Stimulated activated CD8-positive, alpha-beta memory T cell treated with anti-CD3 and anti-CD28 coated beads, Interleukin-7, amount 100 ng/mL, for 1 hour (primary cell): ENCODE measurements at places on chromosomes 5 and 9.

GRCh38 chr5:1405121-1405520, 40.1 kb downstream of the SLC6A3 start:
- DNase-seq: no peak

DNA sequence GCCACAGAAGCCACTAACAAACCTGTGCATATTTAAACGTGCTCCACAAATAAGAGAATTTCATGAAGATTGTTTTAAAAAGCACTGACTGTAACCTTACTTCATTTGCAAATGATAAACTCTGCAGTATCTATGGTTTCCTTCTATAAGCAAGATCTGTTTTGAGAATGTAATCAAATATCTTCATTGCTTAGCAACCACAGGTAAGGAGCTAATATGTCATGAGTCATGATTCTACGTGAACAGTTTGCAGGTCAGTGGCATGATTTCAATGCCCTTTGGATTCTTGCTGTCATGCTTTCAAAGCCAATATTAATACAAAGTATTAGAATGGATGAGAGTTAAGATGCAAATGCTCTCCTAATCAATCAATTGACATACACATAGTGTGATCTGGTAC, 325.0 kb downstream of the EDIL3 start:
- DNase-seq: no peak

GRCh38 chr5:67363963-67364362, 167.4 kb upstream of the CD180 start:
- DNase-seq: no peak

DNA sequence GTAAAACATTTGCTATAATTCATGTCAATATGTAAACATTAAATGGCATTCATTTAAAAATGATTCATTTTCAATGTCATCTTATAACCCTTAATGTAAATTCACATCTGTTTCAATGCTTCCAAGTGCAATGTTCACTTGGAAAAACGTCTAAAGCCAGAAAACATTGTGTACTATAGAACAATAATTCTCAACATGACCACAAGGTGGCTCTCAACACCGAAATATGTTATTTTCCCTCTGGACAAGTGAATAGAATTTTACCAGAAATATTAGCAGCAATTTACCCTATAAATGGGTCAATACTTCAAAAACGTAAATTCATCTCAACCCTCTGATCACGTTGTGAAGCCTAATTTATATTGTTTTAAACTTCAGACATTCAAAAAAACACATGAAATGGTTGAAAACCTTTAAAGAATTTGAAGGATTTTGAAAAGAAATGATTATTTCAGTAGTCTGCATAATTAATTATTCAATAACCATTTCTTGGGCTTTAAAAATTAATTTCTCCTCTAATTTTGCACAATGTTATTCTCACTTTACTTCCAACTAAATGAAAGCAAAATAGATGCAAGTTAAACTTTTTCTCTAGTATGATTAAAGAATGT, 11.0 kb downstream of the CDH10 start:
- no peak for DNase-seq

GRCh38 chr9:107737987-107738743, 248.6 kb upstream of the KLF4 start:
- DNase-seq: no peak

GRCh38 chr9:110087605-110088004, 120.4 kb downstream of the C9orf152 start:
- no peak for DNase-seq

DNA sequence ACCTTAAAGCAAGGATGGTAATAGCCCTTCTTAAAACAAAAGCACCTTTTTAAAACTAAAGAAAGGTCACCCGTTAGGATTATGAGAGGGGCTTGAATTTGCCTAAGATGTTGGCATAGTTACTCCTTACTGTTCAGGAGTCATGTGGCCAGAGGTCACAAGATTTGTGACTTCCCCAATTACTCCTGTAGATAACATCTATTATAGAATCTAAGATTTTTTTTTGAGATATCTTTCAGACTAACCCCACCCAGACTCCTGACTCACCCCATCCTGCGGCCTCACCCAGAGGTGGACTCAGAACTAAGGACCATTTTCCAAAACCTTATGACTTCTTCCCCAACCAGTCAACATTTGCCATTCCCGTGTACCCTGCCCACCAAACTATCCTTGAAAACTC, 2.4 kb downstream of the CD180 start:
- no peak for DNase-seq

- no peak for DNase-seq
Measured at GRCh38 chr5:147223948-147224791, 10.7 kb upstream of the STK32A start.

DNA sequence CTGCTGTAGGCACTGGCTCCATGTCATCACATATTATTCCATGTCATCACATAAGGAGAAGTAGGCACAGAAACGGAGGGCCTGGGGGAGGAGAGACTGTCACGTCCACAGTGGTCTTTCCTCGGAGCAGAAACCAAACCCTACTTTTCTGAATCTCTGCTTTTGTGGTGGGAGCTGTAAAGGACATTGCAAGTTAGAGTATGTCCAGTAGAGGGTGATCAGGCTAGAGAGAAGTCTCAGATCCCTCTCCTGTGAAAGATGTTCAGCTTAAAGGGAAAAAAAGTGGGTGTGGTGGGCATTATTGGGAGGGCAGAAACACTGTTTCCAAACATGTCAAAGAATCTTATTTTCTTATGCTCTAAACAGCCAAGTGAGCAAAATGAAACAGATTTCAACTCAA, 19.4 kb upstream of the FBP2 start:
- DNase-seq: no peak

DNA sequence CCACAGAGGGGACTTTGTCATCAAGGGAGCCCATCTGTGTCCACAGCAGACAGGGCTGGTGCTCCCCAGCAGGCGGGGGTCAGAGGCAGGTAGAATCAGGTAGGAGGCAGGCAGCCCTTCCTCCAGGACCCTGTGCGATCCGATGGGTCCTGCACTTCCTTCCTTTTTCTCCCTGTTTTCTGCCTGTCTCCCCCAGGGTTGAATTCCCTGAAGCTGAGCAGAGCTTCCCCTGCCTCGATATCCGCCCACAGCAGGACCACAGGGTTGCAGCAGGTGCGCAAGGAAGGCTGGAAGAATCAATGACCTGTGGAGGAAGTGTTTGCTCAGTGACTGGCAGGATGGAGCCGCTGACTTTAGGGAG, 69.2 kb downstream of the MRPL36 start:
- no peak for DNase-seq

- no peak for DNase-seq
Measured at GRCh38 chr5:126801992-126802294, 25.0 kb downstream of the LMNB1 start.

GRCh38 chr5:160547061-160547460, 125.4 kb downstream of the PTTG1 start:
- no peak for DNase-seq

- no peak for DNase-seq
Measured at GRCh38 chr5:179620293-179620692, 3.2 kb downstream of the HNRNPH1 start.

- no peak for DNase-seq
Measured at GRCh38 chr9:880725-881124, 39.2 kb downstream of the DMRT1 start.

DNA sequence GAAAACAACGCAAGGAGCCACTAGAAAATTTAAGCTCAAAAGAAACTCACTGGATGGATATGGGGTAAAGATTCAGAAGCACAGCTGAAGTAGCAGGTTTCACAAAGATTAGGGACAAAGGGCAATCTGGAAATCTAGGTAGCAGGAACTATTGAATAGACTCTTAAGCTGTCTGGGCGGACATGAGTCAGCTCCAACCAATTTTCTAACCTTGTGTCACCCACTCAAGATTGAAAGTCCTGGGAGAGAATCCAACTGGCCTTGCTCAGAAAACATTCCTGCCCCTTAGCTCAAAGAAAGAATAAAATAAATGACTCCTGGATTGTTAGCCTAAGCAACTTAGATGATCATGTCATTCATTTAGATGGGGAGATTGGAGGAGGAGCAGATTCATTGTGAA, 69.2 kb downstream of the STK32A start:
- no peak for DNase-seq

GRCh38 chr9:4117835-4118610, 181.8 kb downstream of the GLIS3 start:
- DNase-seq: no peak

DNA sequence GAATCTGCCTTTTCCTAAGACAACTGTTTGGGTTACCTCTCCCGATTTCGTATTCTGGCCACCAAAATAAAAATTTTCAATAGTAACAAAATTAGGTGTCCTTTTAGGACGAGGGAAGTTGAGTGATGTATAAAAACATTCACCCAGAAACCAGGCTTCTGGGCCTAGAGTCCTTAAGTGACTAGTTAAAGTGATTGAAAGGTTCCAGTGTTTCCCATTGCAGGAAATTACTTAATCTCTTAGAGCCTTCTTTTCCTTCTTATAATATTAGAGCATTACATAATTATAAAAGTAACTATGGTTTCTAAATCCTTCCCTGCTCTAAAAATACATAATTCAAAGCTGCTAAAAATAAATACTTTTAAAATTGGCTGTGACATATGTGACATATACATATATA, 7.3 kb downstream of the MCIDAS start:
- no peak for DNase-seq

- no peak for DNase-seq
Measured at GRCh38 chr5:172769616-172770373, 1.2 kb downstream of the DUSP1 start.

DNA sequence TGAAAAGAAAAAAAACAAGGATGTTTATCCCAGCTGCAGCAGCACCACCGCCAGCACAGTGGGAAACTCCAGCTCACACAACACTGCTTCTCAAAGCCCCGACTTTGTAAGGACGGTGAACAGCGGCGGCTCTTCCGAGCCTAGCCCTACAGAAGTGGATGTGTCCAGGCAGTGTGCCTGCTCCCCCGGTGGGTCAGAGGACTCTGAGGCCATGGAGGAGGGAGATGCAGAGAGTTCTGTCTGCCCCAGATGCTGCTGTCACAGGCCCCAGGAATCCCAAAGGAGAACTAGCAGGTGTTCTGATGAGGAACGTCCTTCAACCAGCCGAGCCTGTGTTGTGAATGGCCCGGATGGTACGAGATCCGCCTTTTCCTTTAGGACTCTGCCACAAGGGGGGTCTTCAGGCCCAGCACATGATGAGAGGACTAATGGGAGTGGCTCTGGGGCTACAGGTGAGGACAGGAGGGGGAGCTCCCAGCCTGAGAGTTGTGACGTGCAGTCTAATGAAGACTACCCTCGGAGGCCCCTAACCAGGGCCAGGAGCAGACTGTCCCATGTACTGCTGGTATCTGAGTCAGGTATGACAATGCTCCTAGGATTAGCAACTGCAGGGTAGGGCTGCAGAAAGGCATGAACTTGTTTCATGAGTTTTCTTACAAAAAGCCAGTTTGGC, 43.7 kb downstream of the FBXO38 start:
- DNase-seq: no peak

DNA sequence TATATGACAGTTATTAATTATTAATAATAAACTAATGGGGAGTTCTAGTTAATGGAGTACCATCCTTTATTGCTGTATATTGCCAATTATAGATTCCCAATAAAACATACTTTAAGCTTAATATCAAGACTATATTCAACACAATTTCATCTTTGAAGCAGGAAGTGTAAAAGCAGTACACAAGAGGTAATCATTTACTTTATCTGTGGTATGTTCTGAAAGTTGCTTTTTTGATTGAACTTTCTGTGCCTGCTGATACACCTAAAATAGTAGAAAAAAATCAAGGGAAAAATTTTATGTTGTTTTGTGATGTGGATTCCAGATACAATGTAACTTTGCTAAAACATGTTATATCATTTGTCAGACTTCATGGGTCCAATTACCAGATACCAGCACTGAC, 58.0 kb downstream of the ACO1 start:
- no peak for DNase-seq

GRCh38 chr9:27699621-27700020, 126.3 kb upstream of the C9orf72 start:
- DNase-seq: no peak

DNA sequence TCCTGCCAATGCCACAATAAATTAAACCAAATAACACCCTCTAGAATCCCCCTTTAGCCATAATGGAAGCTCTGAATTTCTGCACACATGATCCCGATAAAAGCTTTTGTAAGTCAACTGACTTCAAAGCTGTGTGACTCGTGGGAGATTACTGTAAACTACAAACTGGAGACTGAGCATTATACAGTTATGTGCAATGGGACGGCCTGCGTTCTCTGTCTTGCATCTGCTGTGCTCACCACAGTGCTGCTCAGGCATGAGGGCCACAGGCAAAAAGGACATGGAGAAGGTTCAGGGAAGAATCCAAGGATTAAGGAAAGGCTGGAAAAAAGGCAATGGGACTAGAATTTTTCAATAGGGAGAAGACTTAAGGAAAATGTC, 184.2 kb downstream of the FANCC start:
- no peak for DNase-seq

- DNase-seq: no peak
Measured at GRCh38 chr5:121377461-121377860, 474.2 kb upstream of the FTMT start.

DNA sequence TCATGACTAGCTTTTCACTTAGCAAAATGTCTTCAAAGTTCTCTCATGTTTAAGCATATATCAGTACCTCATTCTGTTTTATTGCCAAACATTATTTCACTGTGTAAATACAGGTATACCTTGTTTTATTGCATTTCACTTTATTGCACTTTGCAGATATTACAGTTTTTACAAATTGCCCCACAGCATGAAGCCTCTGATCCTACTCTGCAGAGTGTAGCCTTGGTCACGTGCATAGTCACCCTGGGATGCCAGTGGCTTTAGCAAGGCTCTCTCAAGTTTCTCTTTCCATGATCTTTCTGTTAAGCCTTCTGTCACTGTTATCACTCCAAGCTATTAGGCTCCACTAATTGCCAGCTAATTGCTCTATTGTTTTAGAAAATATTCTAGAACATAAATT, 182.2 kb upstream of the GRIA1 start:
- no peak for DNase-seq

DNA sequence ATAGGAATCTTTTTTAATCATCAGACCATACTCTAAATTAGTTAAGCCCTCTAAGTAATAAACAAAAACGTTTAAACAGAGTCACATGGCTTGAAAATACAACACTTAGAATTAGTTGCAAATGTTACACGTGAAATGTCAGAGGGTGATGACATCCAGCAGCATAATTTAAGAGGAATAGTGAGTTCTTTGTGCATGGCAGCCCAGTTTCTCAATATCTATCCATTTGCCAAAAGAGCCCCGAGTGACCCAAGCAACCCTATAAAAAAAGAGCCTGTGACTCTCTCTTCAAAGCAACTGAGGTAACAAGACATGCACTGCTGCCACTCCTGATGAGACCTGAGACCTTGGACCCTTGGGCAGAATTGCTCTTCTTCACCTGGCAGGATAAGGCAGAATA, 96.9 kb upstream of the RASA1 start:
- DNase-seq: no peak

DNA sequence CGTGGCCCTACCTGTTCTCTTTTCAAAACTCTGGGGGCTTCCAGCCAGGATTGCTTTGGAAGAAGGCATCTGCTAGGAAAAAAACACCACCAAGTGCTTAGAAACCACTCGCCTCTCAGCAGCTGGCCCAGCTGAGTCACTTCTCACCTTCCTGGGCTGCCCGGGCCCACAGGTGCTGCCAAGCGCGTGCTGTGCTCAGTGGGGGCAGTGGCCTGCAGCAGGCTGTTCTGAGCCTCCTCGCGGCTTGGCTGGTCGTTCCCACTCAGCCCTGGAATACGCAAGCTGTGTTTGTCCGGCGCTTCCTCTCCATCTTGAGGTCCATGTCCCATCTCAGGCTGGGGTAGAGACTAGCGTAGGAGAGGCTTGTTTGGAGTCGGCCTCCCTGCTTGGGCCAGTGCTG, 102.5 kb upstream of the FCN2 start:
- no peak for DNase-seq

- DNase-seq: no peak
Measured at GRCh38 chr5:39270225-39270848, 51.0 kb upstream of the FYB1 start.
